ENCODE measurements at places on chromosomes 16 and 17.

DNA sequence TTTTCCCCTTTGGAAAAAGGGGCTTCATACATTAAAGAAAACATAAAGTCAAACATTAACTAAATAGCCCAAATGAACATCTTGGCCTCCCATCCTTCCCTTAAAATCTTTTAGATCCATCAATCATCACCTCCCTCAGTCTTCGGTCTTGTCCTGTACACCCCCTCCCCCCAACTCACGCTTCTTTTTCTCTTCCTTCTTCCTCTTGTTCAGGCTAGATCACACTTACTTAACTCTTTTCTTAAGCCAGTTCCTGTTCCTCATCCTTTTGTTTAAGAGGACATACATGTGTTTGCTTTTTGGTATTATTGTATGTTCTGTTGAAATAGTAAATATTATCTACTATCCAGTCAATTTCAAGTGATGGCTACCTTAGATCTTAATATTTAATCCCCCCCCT, 5.5 kb downstream of the MFSD6L start:
- no peak for DNase-seq

- no peak for DNase-seq
These were observed 1.4 kb downstream of the SOX9 start for GRCh38 chr17:72122010-72122764.

- DNase-seq = no peak
These were observed 29.0 kb downstream of the PLCD3 start for GRCh38 chr17:45103269-45103795.

- no peak for DNase-seq
These were observed 510 bp downstream of the CRISPLD2 start for GRCh38 chr16:84820305-84820684.

GRCh38 chr17:8110907-8111306, 7.4 kb downstream of the ALOXE3 start:
- no peak for DNase-seq

- DNase-seq = no peak
These were observed 4.7 kb downstream of the ZPBP2 start for GRCh38 chr17:39872751-39873150.

DNA sequence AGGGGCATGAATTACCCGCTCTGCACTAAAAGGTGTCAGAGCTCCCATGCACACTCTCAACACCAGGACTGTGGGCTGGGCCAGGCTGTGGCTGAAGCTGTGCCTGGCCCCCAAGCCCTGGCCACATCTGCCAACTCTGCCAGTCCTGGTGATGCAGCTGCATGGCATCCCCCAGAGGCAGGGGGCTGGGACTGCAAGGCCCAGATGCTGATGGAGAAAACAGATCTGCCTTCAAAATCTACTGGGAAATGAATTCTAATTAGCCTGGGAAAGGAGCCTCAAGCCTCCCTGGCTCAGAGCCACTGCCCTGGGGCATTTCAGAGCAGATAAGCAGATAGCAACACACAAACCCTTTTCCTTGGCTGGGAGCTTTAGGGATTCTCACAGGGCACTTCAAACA, 3.4 kb downstream of the CHST6 start:
- DNase-seq = no peak

GRCh38 chr17:76527430-76528111, 9.9 kb downstream of the CYGB start:
- peak; percentile 14 for DNase-seq

DNA sequence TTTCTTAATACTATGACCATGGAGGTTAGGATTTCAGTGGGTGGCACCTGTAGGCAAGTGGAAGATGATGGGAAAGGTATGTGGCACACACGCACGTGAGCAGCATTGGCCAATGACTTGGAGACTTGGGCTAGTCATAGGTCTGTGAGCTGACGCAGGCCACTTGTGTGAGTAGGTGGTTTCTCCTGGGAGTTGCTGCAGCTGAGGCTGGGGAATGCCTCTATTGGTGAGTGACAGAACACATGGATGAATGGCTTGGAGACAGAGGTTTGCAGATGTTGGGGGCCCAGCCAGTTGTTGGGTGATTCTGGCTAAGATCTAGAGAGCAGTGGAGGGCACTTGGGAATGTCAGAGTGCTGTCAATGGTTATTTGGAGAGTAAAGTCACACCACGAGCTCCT, 64.1 kb downstream of the MARF1 start:
- DNase-seq = no peak

- DNase-seq = no peak
These were observed 22.5 kb upstream of the SPNS3 start for GRCh38 chr17:4411201-4411600.

DNA sequence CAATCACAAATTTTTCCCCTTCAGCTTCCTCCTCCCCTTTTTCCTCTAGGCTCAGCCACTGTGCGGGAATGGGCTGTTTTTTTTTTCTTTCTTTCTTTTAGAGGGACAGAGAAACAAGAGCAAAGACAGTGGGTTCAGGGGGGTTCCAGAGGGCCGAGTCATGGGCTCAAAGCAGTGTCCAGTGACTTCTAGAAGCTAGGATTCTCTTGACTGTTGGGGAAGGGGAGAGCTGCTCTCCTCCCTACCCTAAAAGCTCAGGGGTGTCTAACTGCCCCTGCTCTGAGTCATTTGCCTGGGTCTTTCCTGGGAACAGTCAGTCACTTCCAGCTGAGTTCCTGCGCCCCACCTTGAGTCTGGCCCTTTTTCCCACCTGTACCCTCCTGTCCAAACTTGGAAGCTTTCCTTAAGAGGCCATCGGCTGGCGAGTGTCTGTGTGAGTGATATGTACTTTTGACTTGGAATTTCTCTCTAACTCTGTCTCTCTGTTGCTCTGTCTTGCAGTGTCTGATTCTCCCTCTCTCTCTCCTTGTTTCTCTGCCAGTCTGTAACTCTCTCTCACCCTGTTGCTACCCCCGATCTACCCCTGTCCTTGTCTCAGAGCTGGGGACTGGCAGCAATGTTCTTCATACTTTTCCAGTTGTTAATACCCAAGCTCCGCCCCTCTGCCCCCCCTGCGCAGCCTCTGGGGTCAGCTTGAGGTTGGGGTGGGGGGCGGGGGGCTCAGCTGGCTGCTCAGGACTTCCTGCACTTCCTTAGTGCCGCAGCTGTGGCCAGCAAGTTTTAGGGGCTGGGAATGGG, 2.4 kb downstream of the THRA start:
- DNase-seq = no peak

- DNase-seq = no peak
These were observed 17.1 kb downstream of the C16orf74 start for GRCh38 chr16:85733839-85734170.

DNA sequence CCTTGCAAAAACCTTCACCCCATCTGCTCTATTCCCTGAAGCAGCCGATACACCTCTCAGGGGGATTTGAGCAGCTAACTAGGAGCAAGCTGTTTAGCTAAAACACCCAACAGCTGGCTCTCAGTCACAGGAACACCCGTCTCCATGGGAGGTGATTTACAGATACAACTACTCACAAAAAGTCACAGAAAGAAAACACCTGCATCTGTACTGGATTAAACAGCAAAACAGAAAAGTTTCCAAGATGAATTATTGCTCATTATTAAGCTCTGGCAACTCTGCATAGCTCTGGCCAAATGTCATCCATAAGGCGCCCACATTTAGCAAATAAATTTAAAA, 22.3 kb downstream of the GJC1 start:
- DNase-seq = no peak

- DNase-seq = no peak
These were observed 23.0 kb downstream of the MGRN1 start for GRCh38 chr16:4647644-4647980.

- DNase-seq = no peak
These were observed 504.4 kb upstream of the EEF2KMT start for GRCh38 chr16:5601957-5602356.

- no peak for DNase-seq
These were observed 6.2 kb upstream of the NOTUM start for GRCh38 chr17:81967244-81967532.

GRCh38 chr17:68599091-68599490, 2.1 kb downstream of the FAM20A start:
- no peak for DNase-seq

DNA sequence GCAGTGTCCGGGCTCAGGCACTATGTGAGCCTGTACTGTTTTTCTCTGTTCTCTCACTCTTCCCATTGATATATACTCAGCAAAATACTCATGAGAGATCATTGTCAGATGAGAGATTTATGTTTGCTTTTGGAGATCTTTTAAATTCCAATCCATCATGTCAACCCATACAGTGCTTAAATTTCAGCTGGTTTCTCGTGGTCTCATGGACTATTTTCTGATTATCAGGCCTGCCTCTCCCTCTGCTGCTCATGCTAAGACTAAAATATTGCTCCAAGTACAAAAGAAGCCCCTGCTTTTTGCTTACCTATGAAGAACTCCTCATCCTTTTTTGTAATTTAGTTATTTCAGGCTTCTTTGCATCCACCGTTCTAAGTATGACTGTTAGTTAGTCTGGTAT, 547.2 kb downstream of the KCNJ2 start:
- no peak for DNase-seq

DNA sequence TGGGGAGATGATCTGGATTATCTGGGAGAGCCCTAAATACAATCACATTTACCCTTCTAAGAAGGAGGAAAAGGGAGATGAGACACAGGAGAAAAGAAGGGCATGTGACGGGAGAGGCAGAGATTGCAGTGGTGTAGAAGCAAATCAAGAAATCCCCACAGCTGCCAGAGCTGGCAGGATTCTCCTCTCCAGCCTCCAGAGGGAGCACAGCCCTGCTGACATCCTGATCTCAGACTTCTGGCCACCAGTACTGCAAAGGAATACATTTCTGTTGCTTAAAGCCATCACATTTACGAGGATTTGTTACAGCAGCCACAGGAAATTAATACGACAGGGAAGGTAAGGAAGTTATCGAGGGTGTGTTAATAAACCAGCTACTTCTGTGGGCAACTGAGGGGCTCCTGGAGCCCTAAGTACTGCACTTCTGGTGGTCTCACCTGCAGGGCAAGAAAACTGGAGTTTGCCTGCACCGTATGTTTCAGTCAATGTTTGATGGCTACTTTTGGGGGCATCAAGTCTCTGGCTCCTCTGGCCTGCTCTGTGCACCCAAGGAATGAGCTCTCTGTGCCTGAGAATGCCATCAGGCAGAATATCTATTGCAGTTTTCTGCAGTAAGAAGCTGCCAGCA, 22.9 kb upstream of the CDH13 start:
- DNase-seq = no peak

- DNase-seq = no peak
These were observed 343.2 kb upstream of the MAF start for GRCh38 chr16:79943736-79944135.

Measured in T-helper 22 cell (primary cell).